ENCODE measurements at places on chromosomes 12 and 14. TPM values are rescaled to one million over a fixed set of nuclear protein-coding genes. Genes with fewer than 3 reads are reported as not detected.

DNA sequence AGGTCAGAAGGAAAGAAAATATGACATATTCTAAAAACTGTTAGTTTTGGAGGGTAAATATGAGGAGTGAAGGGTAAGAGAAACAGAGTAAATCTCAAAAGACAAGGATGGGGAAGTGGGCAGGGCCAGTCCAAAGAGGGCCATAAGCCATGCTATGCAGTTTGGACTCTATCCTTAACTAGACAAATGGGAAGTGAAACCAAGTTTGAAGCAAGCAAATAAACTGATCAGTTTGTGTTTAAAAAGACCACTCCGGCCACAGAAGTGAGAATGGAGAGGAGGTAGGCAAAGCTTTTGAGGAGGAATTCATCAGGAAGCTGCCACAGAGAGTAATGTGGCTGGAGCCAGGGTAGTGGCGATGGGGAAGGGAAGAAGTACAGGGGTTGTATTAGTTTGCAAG is 37.5 kb upstream of the DAAM1 start:
- no peak for DNase-seq

DNA sequence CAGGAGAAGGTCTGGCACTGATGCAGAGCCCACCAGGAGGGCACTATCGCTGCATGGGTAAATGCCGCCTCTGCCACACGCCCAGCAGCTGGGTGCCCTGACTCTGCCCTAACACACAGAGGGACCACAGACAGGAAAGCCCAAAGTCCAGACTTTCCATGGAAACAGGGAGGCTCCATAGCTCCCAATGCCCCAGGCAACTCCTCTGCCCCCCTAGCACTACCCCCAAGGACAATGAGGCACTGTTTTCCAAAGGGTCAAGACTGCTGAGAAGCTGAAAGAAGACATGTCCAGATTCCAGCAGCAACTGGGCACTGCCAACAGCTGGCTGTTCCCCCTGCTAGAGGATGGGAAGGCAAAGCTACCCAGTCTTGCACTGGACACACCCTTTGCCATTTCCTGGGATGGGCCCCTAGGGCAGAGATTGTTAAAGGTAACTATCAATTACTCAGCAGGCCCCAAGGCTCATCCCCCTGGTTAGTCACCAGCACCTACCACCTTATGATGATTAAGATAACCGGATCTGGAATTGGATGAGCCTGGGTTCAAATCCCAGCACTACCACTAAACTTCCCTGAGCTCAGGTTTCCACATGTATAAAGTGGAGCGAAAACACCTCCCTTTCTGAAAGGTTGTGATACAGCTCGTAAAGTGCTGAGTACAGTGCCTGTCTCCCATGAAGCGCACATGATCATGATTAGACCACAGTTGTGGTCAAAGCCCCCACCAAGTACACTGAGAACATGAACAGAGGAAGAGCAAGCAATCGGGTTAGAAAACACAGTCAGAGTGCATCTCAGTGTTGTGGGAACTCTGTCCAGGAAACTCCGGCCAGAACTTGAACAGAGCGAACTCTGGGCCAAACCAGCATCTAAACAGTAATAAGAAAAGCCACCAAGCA is 3.3 kb downstream of the PXN start:
- DNase-seq = peak; percentile 28

DNA sequence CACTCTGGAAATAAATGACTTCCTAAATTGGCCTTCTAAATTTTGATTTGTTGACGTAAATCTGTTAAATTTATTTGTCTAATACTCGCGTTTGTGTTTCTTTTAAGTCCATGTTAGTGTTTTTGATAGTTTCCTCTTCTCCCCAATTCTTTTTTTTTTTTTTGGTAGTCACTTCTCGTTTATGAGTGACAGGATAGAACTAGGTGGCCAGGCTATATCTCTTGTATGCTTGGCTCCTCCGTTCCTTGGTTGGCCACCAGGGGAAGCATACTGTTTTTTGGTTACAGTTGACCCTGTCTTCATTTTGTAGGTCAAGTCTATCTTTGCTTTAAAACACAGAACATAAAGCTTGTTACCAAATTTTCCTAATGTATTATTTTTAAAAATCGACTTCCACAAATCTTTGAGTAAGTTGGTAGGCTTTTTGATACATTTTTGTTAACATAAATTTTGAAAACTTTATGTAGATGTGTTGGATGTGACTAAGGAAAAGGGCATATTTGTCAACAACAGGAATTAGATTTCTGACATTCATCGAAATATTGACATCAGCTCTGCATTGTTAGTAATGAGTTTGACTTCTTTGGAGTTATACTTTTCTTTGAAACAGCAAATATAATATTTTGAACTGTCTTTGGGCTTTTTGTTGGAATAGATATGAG is 2.2 kb downstream of the RCOR1 start:
- no peak for DNase-seq

- no peak for DNase-seq
Observed at GRCh38 chr14:68146818-68147217, 327.2 kb downstream of the RAD51B start.

DNA sequence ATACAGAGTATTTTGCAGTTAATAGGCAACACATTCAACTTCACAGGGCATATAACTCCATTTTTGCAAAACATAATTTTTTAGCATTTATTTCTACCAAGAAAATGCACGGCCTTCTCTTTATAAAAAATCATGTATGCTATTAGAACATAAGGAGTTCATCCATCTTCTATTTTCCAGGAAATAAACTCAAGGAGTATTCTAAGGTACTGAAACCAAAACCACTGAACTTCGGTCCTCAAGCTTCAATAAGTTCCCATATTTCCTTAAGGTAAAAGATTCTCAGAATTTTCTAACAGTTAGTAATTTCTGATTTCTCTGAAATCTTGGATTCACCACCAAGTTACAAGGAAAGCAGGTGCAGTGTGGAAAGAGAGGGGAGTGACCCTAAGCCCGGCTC is 113.3 kb upstream of the DIO2 start:
- no peak for DNase-seq

DNA sequence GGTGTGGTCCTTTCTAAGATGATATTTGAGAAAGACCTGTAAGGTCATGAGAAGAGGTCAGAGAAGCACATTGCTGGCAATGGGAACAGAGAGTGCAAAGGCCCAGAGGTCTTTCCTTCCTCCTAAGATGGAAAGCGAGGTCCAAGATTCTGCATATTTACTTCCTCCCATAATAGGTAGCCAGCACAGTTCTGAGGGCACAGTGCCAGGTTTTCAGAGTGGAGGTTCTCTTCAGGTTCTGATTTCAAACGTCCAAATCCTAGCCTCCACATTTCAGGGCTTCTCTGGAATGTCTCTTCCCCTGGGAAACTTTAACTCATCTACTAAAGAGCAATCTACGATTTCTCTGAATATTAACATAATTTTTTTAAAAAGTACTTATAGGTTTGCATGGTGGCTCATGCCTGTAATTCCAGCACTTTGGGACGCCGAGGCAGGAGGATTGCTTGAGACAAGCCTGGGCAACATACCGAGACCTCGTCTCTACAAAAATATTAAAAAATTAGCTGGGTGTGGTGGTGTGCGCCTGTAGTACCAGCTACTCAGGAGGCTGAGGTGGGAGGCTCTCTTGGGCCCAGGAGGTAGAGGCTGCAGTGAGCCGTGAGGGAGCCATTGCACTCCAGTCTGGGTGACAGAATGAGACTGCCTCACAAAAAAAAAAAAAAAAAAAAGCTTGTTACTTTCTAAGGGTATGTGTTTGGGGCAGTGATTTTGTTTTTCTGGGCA is 526 bp upstream of the MRPL42 start:
- no peak for DNase-seq

GRCh38 chr12:116210762-116211161 is 66.7 kb downstream of the MED13L start:
- no peak for DNase-seq

DNA sequence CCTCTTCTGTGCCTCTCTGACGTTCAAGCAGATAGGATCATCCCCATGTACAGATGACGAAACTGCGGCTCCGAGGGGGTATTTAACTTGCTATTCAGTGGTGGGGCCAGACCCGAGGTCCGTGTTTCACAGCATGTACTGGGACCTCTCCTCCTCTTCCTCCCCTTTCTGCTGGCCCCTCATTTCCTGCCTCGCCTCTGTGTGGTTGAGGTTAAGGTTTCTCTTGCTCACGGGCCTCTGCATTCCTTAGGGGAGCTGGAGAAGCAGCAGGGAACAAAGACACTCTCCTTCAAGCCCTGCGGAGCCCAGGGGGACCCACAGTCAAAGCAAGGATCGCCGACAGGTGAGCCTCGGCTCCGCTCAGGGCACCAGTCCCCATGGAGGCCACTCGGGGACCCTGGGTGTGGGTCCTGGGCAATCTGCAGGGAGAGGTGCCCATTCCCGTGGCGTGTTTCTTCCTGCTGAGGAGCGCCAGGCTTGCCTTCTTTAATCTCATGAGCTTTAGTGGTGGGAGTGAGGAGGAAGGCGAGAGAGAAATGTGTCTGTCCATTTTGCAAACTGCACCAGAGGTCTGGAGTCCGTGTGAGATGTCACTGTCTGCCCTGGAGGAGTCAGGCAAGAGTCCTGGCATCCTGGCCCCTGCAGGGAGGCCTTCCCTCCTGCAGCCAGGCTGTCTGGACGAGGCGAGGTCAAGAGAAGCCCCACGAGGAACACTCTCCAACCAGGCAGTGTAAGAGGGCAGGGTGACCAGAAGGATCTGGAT is 45.0 kb downstream of the SLC6A12 start:
- DNase-seq = no peak

GRCh38 chr12:41327096-41327895 is 139.2 kb downstream of the PDZRN4 start:
- DNase-seq = no peak

- no peak for DNase-seq
Observed at GRCh38 chr12:90216815-90217214, 508.2 kb upstream of the ATP2B1 start.

DNA sequence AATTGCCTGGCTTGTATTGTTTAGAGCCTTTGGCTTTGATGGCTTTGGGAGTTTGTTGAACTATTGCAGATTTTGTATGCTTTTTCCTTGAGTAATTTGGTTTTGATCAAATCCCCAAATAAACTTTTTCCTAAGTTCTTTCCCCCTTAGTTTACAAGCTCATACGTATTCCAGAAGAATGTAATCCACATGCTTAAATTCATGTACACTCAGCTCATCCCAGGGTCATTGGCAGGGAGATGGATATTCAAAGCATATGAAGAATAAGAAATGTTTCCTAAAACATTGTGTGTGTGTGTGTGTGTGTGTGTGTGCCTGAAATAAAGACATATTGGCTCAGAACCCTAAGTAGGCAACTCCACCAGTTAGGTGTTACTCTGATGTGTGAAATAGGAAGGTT is 89.4 kb downstream of the TMEM30B start:
- DNase-seq = no peak

DNA sequence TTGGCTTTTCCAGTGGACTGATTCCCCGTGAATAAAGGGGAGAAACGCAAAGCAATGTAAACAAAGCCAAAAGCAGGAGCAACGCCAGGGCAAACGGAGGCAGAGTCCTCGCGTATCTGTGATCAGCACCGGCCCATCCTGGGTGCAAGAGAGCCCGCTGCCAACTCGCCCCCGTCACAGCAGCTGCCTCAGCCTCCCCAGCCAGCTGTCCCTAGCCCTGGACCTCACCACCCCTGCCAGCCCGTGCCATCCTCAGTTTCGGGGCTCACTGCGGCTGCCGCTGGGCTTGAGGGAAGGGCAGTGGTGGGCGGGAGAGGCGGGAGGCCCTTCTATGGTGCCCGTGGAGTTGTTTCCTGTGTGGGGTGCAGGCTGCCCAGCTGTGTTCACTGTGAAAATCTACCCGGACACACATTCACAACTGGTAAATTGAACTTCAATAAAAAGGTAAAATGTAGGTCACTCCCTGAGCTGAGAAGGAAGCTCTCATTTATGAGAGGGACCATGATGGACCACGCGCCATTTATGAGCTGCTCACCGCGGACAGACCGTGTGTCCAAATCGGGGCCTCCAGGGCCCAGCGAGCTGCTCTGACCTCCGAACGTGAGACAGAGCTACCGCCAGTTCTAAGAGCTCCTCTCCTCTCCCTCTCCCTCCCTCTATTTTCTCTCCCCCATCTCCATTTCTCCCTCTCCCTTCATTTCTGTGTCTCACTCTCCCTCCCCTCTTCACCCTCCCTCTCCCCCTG is 330.5 kb upstream of the SFSWAP start:
- DNase-seq = no peak

DNA sequence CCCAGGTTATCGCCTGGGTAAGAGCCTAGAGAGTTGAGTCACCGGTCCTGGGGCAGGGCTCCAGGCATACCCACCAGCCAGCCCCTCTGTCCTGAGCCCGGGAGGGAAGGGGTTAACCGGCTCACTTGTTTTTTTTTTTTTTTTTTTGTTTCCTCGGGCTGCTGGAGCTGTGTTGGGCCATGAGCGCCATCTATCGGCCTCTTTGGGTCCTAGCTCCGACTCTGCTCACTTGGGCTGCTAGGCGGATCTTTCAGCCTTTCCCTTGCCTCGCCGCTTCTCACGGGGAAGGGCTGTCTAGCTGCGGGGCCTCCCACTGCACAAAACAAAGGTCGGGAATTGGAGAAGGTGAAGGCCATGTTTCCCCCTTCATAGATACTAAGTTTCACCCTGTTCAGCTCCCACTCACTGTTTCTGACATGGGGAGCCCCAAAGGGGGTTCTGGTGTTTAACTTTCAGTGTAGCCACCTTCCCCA is 2.8 kb upstream of the SMUG1 start:
- peak; percentile 68 for DNase-seq

- DNase-seq = no peak
Observed at GRCh38 chr14:33866425-33867088, 84.3 kb downstream of the EGLN3 start.

DNA sequence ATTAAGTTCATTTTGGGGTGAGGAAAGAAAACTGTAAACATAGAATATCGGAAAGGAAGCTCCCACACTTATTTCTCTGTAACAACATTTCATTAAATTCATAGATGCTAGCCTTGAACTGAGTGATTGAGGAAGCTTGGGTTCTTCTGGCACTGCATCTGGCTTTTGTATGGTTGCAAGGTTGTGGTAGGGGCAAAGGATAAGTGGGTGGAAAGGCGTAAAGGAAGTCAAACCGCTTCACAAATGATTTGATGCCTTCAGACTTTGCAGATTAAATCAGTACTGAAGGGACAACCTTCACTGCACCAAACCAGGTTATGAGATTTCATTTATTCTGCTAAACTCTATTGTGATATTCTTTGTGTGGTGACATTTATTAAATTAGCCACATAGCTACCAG is 28.1 kb upstream of the PAX9 start:
- no peak for DNase-seq

DNA sequence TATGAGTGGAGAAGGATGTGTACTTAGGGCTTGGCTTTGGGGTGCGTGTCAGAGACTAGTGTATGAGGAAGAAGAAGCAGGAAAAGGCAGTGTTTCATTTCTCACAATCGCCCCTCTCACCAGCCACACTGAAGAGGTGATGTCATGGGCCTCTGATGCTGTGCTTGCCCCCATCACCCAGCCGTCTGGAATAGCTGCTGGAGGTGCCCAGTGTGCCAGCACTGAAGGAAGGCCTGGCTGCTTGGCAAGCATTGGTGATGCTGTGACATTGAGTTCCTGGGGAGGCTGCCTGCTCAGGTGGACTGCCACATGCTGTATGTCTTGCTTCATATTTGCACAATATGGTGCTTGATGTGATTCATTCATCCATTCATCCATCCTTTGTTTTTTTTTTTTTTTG is 56.2 kb downstream of the CRADD start:
- DNase-seq = no peak

TRPV4 gene
- not detected for total RNA-seq

C1R gene
- total RNA-seq = 3.9 TPM

USP44 gene
- total RNA-seq = 6.0 TPM

TAS2R13 gene
- total RNA-seq = 0.23 TPM

SLC38A2 gene
- 249 TPM for total RNA-seq

PPFIA2 gene
- not detected for total RNA-seq

DUSP16 gene
- total RNA-seq = 64.8 TPM

CEBPE gene
- total RNA-seq = 0.34 TPM

DCAF5 gene
- 37.2 TPM for total RNA-seq
